Lower lobe of right lung (tissue), 2 donors: ENCODE measurements at places on chromosomes 3 and 15.

GRCh38 chr3:38232701-38233100, 32.9 kb upstream of the SLC22A13 start:
- DNase-seq = no peak

DNA sequence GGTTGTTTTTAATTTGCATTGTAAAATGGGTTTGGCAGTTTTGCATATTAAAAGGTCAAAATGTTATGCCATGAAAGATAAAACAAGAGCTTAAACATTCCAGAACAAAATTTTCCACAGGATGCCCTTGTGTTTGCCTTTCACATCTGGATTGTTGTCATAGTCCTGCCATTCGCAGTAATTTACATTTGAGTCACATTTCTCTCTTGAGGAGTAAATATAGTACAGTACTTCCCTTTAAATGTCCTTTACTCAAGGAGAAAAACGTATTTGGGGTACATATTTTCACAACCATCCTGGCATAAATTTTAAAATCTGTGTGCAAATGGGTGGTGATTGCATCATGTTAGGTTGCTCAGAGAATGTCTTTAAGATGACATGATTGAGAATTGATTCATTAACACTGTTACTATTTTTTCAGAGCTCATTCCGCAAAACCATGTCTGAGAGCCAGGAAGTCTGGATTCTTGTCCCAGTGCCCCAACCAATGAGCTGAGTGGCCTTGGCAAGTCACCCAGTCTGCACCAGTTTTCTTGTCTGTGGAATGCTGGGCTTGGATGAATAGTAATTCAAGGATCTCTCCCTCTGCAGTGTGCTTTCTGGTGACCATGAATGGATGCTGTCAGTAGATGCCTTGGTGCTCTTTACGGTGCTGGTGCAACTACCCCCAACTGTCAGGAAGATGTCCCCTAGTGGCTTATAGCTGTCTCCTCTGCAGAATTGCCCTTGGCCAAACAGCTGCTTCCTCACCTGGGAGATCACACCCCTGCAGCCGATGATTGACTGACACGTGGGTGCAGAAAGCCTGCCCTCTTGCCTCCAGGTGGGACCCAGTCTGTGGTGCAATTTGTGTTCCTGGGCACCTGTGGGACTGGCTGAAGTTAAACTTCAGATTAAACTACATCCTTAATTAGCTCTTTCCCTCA, 43.0 kb downstream of the ABHD5 start:
- DNase-seq = no peak

DNA sequence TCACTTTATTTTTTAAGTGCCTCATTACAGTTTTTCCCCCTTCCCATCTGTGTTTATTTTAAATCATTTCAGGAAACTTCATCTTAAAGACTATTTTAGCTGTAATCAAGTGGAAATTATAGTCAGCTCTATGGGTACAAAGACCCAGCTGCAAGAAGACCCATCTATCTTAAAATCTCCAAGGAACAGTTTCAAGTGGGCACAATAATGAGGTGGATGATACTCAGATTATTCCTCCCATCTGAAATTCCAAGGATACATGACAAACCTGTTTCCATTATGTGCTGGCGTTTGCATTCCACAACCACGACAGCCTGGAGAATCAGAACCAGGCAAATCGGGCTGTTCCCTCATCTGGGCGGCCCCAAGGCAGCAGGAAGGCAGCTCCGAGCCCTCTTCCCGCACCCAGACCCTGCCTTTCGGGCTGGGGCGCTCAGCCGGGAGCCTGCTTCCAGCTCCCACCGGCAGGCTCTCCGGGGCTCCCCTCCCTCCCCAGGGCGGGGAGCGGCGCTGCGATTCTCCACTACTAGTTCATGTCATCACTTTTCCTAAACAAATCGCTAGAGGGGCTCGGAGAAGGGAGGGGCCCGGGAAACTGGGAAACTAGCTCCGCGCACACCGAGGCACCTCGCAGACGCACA, at the start of gene MGLL:
MGLL (minus strand) TSS at position 475 of the 641 bp plus-strand sequence; CDS start at position 278, 197 bp downstream.
- peak; percentile 68 for DNase-seq

DNA sequence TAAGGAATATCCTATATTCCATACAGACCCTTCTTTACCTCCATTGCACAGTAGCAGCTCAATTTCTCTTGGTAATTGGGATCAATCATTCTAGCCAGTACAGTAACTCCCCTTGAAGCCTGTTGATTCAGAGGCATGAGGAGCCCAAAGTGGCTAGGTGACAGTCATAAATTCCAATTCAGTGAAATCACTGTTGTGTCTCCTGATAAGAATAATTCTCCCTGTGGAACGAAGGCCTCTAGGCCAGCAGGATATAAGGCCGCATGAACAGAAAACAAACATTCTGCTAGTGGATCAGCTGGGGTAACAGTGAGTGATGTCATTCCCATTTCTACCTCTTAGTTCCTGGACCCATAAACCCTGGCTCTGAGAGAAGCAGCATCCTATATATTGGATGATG, 696.3 kb downstream of the NR2F2 start:
- no peak for DNase-seq

DNA sequence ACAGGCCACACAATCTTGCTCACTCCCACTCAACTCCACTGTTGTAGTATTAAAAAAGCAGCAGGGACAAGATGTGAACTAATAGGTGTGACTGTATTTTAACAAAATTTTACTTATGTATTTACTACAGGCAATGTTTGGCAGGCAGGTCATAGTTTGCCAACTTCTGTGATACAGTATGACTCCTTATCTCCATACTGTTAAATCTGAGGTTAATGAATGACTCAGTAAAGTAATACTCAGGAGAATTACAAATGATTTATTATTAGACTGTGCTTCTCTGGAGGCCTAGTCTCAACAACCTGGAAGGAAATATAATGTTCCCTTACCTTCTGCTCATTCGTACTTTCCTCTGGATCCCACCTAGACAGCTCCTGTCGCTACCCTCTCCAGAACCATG, 258.6 kb upstream of the KCNMB2 start:
- DNase-seq = no peak

DNA sequence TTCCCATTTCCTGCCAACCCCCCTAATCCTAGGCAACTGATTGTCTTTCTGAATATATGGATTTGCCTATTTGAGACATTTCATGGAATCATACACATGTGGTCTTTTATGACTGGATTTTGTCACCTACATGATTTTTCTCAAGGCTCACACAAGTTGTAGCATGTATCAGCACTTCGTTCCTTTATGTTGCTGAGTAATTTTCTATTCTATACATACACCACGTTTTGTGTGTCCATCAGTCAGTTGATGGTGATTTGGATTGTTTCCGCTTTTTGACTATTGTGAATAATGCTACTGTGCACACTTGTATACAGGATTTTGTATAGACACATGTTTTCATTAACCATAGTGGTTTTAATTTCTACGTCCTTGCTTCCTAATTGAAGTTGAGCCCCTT, 203.1 kb downstream of the ITPR1 start:
- DNase-seq = no peak

DNA sequence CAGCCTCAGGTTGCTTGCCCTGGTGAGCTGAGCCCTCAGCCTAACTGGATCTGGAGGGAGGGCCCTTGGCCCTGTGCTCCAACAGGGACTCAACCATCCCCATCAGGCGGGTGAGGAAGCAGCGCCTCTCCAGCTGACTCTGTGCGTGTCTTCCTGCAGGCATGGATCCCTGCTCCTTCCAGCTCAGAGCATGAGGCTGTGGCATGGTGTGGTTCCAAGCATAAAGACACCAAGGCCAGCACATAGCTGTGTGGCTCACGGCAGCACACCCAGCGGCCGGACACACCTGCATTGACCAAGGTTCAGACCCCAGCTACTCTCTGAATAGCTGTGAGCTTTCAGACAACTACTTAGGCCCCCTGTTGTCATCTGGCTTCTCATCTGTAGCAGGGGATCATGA, 131.0 kb upstream of the PLXNA1 start:
- no peak for DNase-seq

- no peak for DNase-seq
Observed at GRCh38 chr15:64430000-64430735, 30.2 kb upstream of the ZNF609 start.

- DNase-seq = no peak
Observed at GRCh38 chr3:188352196-188352927, 198.4 kb downstream of the LPP start.

DNA sequence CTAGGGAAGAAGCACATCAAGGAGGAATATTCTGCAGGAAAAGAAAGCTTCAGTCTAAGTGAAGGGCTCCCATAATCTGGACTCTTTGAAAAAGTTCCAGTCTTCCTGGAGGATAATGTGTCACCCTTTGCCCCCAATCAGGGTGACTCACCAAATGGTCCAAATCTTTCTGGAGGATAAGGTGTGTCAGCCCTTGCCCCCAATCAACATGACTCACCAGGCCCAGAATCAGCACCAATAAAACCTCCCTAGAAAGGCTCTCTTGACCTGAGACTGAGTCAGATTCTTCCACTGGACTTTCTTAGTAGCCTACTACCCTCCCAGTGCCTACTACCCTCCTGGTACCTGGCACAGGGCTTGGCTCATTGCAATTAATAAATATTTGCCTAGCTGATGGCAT, 9.5 kb upstream of the ARL14 start:
- no peak for DNase-seq

GRCh38 chr3:128145279-128145678, 8.0 kb upstream of the EEFSEC start:
- DNase-seq = peak; percentile 68

GRCh38 chr3:43718296-43718695, 27.6 kb downstream of the ABHD5 start:
- no peak for DNase-seq

- DNase-seq = no peak
Observed at GRCh38 chr3:171453180-171453886, 6.9 kb downstream of the TNIK start.

- no peak for DNase-seq
Observed at GRCh38 chr15:29618586-29618985, 203.7 kb downstream of the TJP1 start.

DNA sequence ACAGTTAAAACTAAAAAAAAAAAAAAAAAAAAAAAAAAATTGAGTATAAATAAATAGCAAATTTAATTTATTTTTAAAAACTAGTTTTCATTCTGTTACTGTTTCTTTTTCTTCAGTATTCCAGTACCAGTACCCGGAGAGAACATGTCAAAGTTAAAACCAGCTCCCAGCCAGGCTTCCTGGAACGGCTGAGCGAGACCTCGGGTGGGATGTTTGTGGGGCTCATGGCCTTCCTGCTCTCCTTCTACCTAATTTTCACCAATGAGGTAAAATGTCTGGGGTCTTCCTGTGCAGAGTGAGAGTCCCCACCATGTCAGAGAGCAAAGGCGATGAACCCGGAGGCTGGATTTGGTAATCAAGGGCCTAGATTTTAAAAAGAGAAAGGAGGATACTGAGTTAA, 4.4 kb downstream of the TMEM43 start:
- DNase-seq = no peak

DNA sequence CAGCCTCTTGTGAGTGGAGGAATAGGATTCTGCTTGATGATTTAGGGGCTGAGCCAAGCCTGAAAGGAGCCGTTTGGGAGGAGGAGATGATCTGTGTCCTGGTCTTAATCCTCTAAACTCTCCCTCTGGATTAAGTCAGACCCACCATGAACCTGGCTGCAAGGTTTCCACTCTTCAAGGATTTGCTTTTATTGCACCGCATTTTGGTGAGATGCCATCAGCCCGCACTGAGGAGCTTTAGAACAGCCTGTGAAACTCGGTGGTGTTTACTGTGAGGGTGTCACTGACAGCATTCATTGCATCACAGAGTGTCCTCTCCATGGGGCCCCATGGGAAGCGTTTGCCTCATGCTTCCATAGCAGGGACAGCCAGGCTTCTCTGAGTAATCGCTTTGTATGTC, 59.2 kb downstream of the EPHB1 start:
- no peak for DNase-seq

GRCh38 chr3:154059833-154060232, 61.4 kb upstream of the ARHGEF26 start:
- no peak for DNase-seq
